ENCODE measurements at places on chromosomes 2 and 18. TPM values are rescaled to one million over a fixed set of nuclear protein-coding genes. Genes with fewer than 3 reads are reported as not detected.

- H3K36me3 ChIP-seq, result no peaks in the 10 kb centered on the region
- H3K27me3 ChIP-seq, result no peaks in the 10 kb centered on the region
- no peak for DNase-seq
- no peak overlapping the region for H3K27ac ChIP-seq
- H3K4me1 ChIP-seq, result peaks cover 9% of the 10 kb centered on the region
- no peak overlapping the region for H3K4me3 ChIP-seq
These were observed 20.1 kb downstream of the OTOF start for GRCh38 chr2:26457695-26458364.

DNA sequence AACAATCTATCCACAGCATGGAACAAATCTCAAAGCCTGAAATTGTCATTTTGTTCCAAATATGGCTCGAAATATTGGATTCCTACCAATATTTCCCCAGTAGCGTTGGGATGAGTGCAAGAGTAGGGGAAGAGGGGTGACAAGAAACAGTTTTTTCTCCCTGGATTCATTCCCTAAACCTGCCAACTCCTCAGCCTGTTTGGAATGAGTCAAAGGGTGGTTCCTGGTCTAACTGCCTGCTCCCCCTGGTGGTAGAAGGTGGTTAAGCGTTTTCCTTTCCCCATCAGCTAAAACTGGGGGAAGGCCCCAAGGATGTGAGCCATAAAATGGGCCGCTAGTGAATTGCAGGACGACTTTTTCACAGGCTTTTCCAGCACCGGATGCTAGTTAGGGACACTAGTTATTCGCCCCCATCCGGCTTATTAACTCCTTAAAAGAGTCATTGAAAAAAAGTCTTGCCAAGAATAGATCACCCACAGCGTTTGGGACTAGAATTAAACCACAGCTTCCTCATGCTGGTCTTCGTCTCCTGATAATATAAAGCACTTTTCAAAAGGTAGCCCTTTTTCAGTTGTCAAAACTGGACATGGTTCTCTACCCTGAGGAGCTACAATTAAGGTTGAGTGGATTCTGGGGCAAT, 72.5 kb downstream of the DHRS9 start:
- H3K4me1 ChIP-seq, result no peaks in the 10 kb centered on the region
- peaks cover 8% of the 10 kb centered on the region for H3K27me3 ChIP-seq
- H3K36me3 ChIP-seq, result no peaks in the 10 kb centered on the region
- no peak overlapping the region for H3K27ac ChIP-seq

DNA sequence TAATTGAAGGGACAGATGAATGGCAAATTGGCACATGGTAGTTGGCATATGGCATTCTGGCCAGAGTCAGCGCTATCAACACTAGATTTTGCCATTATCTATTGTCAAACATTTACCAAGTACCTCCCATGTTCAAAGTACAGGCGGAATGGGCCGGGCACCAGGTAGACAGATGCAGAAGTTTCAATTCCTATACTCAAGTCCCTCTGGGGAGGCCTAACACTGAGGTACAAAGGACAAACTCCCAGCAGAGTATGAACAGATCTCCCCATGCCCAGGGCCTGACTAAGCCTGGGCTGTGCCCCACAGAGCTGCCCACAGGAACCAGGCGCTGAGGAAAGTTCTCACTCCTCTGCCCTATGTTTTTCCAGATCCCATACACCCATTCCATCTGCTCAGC, 257.5 kb upstream of the KLHL29 start:
- no peak overlapping the region for H3K27ac ChIP-seq
- DNase-seq, result no peak
- no peaks in the 10 kb centered on the region for H3K4me1 ChIP-seq
- H3K27me3 ChIP-seq, result no peaks in the 10 kb centered on the region
- H3K36me3 ChIP-seq, result no peaks in the 10 kb centered on the region

GRCh38 chr18:48541026-48541746, 2.4 kb downstream of the CTIF start:
- peak; percentile 94 for DNase-seq
- peak overlapping the region; percentile 92 for H3K27ac ChIP-seq
- peak overlapping the region; percentile 99 for H3K4me3 ChIP-seq
- no peaks in the 10 kb centered on the region for H3K27me3 ChIP-seq

- H3K27ac ChIP-seq, result no peak overlapping the region
- DNase-seq, result no peak
- H3K4me1 ChIP-seq, result no peaks in the 10 kb centered on the region
- H3K36me3 ChIP-seq, result no peaks in the 10 kb centered on the region
- H3K27me3 ChIP-seq, result no peaks in the 10 kb centered on the region
These were observed 11.5 kb downstream of the COPS9 start for GRCh38 chr2:240124651-240125030.

CCDC74B gene
- total RNA-seq, result 3.8 TPM

Measured in GM23248 (cell line).